ENCODE measurements at places on chromosomes 7 and 10.

- no peak for DNase-seq
Measured at GRCh38 chr7:3371601-3372000, 70.5 kb downstream of the SDK1 start.

DNA sequence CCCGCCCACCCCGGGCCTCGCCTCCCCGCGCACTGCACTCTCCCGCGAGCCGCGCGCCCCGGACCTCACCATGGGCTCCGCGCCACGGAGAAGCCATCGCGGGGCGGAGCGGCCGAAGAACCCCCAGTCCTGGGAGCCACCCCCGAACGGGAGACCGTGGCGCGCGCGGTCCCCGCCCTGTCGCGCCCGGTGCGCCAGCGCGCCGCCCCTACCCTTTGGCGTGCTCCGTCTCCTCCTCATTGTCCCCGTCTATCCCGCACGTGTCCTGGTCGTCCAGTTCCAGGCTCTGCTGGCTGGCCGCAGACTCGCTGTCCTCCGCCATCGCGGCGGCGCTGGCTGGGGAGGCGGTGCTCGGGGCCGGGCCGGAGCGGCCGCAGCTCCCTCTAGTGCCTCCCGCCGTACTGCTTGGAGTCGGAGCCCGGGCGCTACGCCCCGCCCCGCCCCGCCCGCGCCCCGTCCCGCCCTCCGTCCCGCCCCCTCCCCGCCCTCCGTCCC, at the start of gene NMT2:
NMT2 (minus strand) TSS at position 403 of the 495 bp plus-strand sequence; CDS start at position 322, 81 bp downstream.
- no peak for DNase-seq

DNA sequence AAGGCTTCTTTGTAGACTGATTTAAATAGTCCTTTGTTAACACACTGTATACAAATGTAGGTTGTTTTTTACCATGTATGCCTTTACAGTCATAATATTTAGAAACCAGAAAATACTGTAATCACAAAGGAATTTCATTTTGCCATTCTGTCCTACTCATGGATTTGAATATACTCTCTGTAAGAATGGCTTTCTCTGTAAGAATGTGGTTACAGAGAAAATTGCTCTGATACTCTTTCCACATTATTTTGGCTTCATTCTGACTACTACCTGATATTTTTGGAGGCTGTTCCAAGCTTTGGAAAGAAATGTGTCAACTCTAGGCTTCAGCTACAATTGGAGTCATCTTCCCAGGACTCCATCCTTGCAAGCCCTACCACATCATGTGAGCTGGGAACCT, 23.5 kb downstream of the CH25H start:
- DNase-seq, result no peak

GRCh38 chr10:26485150-26485941, 47.2 kb downstream of the APBB1IP start:
- no peak for DNase-seq

- no peak for DNase-seq
Measured at GRCh38 chr10:93152136-93152535, 78.4 kb downstream of the CYP26A1 start.

DNA sequence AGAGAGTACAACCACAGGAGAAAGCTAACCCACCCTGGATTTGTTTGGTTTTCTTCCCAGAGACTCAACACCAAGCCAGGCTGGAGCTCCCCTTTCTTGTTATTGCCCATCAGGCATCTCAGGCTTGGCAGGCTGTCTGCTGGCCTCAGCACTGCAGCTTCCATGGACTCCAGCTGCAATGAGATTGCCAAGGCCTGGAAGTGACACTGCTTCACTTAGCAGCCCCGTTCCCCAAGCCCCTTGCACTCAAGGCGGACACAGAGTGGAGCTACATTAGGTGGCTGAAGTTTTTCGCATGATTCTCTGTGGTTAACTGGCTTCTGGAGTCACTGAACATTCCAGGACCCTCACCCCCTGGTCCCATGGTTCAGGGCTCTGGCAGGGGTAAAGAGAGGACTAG, 163.1 kb upstream of the GDF10 start:
- no peak for DNase-seq

- DNase-seq, result no peak
Measured at GRCh38 chr10:2926918-2927660, 140.3 kb upstream of the PFKP start.
